Activated naive CD8-positive, alpha-beta T cell treated with anti-CD3 and anti-CD28 coated beads, Interleukin-2, amount 10 ng/mL, durations not matched to agents 7 days and 5 days (primary cell): ENCODE measurements at places on chromosomes 16 and 17. TPM values are rescaled to one million over a fixed set of nuclear protein-coding genes. Genes with fewer than 3 reads are reported as not detected.

Gene MYH13
- not detected for total RNA-seq

Gene MYH1
- not detected for total RNA-seq

Gene GINS2
- total RNA-seq: 34.2 TPM

Gene HAGHL
- total RNA-seq: 25.8 TPM

Gene ZFP3
- total RNA-seq: 8.3 TPM

Gene LRRC37A2
- 23.6 TPM for total RNA-seq

Gene PIGW
- 8.6 TPM for total RNA-seq

GRCh38 chr17:12603566-12603965 is 62.1 kb upstream of the MYOCD start:
- no peak for DNase-seq

- no peak for DNase-seq
These were observed 209.7 kb upstream of the CACNG3 start for GRCh38 chr16:24046442-24046841.

DNA sequence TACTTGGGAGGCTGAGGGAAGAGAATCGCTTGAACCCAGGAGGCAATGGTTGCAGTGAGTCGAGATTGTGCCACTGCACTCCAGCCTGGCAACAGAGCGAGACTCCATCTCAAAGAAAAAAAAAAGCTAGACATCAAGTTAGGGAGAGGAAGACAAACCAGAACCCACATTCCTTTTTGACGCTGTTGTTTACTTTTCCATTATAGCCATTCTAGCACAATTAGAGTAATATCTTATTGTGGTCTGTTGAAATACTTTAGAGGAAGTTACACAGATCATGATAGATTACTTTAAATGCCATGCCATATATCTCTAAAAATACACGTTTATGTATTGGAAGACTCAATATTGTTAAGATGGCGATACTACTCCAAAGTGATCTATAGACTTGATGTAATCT is 16.5 kb upstream of the ABCC1 start:
- DNase-seq: no peak

GRCh38 chr17:64240741-64241347 is 22.2 kb downstream of the TEX2 start:
- DNase-seq: no peak

DNA sequence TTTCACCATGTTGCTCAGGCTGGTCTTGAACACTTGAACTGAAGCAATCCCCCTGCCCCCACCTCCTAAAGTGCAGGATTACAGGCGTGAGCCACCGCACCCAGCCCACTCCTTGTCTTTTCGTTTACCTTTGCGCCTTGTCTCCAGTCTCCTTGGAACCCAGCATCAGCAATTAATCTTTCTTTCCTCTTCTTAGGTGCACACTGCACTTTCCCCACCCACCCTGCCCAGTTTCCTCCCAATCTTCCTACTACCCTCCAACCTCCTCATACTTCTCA is 1.5 kb upstream of the CLDN7 start:
- DNase-seq: no peak

DNA sequence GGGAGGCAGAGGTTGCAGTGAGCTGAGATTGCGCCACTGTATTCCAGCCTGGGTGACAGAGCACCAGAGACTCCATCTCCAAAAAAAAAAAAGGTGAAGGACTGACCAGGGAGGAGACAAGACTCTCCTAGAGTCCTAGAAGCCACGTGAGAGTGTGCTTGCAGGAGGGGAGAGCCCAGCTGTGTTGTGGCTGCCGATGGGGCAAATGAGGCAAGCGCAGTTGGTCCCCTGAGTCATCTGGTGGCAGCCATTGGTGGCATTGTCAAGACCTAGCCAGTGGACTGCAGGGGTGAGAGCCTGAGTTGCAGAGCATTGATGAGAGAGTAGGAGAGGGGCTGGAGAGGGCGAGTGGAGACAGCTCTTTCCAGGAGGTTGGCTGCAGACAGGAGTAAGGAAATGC is 278.0 kb downstream of the SNX29 start:
- DNase-seq: no peak

DNA sequence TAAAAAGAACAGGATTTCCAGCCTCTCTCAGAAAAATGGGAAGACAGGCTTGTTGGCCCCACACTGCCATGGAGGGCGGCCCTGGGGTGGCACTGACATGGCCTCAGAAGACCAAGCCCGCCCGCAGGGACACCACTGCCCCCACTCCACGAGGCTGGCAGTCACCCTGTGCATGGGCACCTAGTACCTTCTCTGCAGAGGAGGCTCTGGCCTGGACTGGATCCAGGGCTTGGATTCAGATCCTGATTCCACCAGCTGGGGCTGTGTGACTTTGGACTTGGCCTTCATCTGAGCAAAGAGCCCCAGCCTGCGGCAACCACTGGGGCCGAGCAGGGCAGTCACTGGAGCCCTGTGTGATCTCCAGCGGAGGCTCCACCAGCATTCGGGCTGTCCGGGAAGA is 16.8 kb upstream of the FASN start:
- DNase-seq: no peak

- peak; percentile 65 for DNase-seq
These were observed 59.9 kb downstream of the PRMT7 start for GRCh38 chr16:68370581-68371275.

DNA sequence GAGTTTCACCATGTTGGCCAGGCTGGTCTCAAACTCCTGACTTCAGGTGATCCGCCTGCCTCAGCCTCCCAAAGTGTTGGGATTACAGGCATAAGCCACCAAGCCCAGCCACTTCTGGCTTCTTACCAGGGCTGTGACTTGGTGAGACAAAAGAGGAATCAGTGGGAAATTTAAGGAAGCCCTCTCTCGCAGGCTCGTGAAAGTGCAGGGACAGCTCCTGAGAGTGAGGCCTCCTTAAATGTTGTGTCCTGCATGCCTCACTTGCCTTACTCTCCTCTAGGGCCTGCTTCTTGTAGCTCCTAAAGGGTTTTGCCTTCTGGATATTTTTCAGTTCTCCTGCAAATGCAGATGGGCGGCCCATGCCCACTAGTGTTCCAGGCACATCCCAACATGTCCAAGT is 5.2 kb downstream of the AHSP start:
- no peak for DNase-seq

DNA sequence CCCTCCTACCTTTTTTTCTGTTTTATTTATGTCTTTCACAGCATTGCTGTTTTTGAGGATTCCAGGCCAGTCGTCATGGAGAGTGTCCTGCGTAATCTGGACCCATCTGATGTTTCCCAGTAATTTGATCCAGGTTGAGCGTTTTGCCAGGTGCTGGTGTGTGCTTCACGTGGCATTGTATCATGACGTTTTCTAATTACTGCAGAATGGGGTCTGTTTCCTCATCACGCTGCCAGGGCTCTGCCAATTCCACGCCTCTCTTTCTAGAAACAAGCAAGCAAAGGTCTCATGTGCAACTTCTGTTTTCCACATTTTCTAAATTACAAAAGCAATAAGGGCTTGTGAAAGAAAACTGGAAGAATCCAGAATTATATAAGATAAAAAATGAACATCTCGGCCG is 28.3 kb upstream of the BHLHA9 start:
- no peak for DNase-seq

GRCh38 chr17:46968896-46969295 is 10.2 kb downstream of the RPRML start:
- DNase-seq: no peak

DNA sequence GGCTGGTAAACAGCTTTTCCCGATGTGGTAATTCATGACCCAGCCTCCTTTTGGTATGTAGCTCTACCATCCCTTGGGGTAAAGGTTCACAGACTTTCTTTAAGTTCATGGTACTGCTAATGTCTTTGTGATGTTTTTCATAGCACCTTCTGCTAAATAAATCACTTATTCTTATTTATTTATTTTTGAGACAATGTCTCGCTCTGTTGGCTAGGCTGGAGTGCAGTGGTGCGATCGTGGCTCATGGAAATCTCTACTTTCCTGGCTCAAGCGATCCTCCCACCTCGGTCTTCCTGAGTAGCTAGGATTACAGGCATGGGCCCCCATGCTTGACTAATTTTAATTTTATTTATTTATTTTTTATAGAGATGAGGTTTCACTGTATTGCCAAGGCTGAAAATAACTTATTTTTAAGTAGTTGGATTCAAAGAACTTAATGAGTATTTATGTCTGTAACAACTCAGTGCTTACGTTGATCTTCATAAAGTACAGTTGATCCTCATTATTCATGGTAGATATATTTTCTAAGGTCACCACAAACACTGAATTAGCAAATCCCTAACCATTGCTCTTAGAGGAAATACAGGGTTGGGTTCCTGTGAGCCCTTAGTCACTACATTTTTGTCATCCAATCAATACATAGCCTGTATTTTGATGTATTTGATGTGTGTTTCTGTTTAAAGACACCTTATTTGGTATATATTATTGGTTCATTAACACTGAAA is 97.1 kb downstream of the SHISA9 start:
- DNase-seq: no peak

GRCh38 chr16:67541391-67542263 is 13.0 kb downstream of the RIPOR1 start:
- no peak for DNase-seq
